RWPE2 (cell line): ENCODE measurements at places on chromosomes 5 and 9.

DNA sequence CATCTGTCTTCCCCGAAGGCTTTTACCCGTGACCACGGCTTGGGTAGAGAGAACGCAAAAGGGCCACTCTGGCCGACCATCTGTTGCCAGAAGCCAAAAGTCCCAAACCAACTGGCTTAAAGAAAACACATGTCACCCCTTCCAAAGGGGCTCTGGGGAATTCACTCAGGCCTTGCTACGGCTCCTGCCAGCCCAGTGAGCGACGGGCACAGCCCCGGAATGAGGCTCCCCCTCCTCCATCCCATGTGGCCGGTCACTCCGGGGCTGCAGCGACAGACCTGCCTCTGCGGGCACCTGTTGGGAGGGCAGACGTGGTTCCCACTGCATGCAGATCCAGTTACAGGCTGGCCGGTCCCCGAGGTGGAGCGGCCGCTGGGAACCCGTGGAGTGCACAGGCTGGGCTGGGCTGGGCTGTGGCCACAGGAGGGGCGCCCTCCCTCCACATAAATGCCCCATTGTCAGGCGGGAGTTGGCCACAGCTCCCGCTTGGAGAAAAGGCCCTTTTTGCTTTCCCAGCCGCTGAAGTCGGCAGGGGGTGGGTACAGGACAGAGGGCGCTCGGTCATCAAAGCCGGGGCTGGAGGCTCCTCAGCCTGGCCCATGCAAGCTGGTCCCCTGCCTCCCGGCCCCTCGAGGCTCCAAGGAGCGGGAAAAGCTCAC, 19.9 kb downstream of the NOTCH1 start:
- no peak for DNase-seq

- no peak for DNase-seq
Observed at GRCh38 chr9:124284940-124285441, 27.2 kb downstream of the NEK6 start.

GRCh38 chr9:133060417-133060841, 1.4 kb upstream of the CEL start:
- no peak for DNase-seq

GRCh38 chr9:72169178-72169577, 19.9 kb downstream of the GDA start:
- no peak for DNase-seq

GRCh38 chr5:147450606-147451005, 59.3 kb downstream of the DPYSL3 start:
- no peak for DNase-seq

GRCh38 chr5:125713109-125713805, 710.0 kb upstream of the GRAMD2B start:
- no peak for DNase-seq

GRCh38 chr5:9712911-9713310, 82.8 kb upstream of the TAS2R1 start:
- no peak for DNase-seq

DNA sequence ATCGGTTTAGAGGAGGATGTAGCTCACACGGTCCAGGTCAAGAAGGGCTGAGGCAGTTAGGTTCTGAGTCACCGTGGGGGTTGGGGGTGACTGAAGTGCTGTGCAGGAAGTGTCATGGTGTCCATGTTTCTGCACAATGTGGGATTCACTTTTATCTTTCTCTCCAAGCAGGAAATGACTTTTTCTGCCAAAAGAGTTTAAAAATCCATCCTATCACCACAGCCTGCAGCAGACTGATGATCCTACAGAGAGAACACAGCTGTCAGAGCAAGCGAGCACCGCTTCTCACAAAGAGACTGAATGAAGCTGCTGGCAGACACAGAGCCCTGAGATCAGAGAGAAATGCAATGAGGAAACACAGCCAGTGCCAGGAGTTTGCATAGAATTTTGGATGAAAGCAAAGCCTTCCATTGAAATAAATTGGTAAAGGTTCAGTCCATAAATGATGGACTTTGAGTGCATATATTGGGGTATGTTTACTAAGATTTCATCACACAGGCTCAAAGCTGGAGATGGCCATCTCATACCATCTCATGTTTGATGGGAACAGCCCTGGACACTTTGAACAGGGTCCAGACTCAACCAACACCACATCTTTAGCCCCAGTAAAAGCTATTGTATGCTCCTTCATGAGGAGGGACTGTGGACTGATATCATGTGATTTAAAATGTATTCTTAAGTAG, 213.9 kb upstream of the FBXL7 start:
- no peak for DNase-seq

DNA sequence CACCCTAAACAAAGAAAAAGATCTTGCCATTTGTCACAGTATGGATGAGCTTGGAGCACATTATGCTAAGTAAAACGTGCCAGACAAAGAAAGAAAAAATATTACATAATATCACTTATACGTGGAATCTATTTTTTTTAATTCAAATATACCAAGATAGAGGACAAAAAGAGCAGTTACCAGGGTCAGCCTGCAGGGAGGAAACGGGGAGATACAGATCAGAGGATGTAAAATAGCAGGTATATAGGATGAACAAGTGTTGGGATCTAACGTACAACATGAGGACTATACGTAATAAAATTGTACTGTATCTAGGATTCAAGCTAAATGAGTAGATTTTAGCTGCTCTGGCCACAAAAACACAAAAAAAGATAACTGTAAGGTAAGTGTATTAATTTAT, 247.5 kb downstream of the TMEM161B start:
- DNase-seq, result no peak

DNA sequence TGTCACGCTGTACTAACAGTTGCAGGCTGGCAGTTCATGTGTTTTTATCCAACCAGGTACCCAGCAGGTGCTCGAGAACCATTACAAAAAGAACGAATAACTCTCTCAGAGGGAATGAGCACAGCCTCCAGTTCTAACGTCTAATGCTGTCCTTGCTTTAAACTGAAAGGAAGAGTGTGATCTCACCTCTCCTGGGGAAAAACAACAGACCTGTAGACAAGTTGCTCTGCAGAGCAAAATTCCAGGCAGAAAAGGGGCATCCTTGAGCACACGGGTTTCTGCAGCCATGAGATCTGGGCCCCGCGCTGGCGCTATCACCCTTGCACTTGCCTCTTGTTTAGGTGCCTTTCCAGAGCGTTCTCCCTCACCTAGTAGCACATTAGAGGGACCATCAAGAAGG, 92.5 kb upstream of the DNAH5 start:
- no peak for DNase-seq

DNA sequence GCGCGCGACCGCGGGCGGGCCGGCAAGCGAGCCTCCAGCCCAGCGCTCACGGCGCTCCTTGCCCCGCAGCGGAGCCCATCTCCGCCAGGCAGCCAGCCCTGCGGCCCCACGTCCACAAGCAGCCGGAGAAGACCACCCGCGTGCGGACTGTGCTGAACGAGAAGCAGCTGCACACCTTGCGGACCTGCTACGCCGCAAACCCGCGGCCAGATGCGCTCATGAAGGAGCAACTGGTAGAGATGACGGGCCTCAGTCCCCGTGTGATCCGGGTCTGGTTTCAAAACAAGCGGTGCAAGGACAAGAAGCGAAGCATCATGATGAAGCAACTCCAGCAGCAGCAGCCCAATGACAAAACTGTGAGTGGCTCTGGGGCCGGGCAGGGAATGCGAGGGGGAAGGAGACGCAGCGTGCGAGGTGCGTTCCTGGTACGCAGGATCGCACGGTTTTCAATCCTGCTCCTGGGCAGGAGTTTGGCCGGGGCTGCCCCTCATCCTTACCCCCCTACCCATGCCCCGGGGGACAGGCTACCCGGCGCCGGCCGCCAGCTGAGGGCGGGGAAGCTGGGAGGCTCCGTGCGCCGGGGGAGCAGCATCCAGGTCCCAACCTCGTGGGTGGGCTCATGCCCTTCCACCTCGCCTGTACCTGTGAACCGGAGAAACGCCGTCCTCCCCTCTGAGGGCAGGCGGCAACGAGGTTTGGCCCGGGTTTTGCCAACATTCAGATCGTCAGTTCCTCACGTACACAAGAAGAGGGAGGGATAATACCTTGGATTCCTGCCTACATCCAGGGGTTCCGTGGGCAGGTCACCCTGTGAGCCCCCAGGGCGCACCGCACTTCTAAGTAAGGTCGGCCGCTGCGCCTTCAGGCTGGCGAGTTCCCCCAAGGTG, 6.6 kb downstream of the ISL1 start:
- peak; percentile 67 for DNase-seq

GRCh38 chr5:56959326-56959725, 7.4 kb upstream of the MIER3 start:
- no peak for DNase-seq
